Activated CD4-positive, CD25-positive, alpha-beta regulatory T cell treated with anti-CD3 and anti-CD28 coated beads, Interleukin-2, amount 50 U/mL, for 72 hours (primary cell): ENCODE measurements at places on chromosomes 2 and 18.

DNA sequence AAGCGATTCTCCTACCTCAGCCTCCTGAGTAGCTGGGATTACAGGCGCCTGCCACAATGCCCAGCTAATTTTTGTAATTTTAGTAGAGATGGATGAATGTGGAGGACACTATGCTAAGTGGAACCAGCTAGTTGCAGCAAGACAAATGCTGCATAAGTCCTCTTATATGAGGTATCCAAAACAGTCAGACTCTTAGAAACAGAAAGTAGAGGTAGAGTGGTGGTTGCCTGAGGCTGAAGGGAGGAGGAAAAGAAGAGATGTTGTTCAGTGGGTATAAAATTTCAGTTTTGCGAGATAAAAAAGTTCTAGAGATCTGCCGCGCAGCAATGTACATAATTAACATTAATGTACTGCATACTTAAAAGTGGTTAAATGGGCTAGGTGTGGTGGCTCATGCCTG, 145.3 kb upstream of the SPRED2 start:
- DNase-seq, result no peak

DNA sequence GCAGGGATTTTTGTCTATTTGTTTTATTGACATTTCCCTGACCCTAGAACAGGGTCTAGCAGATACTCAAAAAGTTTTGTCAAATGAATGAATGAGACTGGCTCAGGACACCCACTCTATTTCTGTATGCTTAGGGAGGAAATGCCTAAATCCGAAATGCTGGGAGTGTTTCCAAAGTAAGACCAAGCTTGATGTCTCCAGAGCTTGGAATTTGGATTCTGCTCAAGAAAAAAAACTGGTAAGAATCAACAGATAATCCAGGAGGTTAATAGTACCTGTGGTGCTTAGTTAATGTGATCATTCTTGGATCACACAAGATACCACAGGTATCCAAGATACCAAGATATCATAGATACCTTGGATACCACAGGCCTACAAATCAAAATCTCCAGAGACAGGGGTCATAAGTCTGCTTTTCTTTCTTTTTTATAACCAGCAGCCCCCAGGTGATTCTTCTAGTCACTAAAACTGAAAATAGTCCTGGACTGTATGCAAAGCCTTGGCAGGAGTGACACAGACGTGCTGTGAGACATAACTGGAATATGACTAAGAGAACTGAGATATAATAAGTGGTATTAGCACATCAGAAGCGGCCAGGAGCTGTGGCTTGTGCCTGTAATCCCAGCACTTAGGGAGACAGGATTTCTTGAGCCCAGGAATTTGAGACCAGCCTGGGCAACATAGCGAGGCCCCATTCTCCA, 39.9 kb upstream of the SP3 start:
- no peak for DNase-seq

GRCh38 chr2:44956843-44957242, 15.3 kb downstream of the SIX3 start:
- no peak for DNase-seq

DNA sequence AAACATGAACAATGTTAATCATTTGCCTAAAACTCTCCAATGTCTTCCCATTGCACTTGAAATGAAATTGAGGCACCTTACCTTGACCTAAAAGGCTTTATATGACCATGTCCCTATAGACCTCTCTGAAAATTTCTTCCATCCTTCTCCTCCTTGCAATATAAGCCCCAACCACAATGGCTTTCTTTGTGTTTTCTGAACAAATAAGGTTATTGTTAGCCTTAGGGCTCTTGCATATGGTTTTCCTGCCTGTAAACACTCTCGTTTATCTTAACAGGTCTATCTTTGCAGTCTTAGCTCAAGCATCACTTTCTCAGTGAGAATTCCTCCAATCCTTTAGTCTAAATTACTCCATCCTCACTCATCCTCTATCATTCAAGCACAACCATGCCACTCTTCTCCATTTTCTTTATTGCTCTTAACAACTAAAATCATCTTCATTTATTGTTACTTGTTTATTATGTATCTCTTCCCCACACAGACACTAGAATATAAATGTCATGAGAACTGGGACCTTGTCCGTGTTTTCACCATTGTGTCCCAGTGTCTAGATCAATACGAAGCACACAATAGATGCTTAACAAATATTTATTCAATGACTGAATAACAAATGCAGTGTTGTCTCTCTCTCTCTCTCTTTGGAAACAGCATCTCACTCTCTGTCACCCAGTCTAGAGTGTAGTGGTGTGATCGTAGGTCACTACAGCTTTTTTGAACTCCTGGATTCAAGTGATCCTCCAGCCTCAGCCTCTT, 129.3 kb downstream of the RDH14 start:
- no peak for DNase-seq

- DNase-seq, result no peak
Measured at GRCh38 chr18:76476665-76477561, 18.1 kb downstream of the ZNF516 start.

- no peak for DNase-seq
Measured at GRCh38 chr2:50449306-50449705, 582.6 kb downstream of the NRXN1 start.

GRCh38 chr2:9705196-9705595, 74.4 kb upstream of the YWHAQ start:
- DNase-seq, result no peak

- DNase-seq, result no peak
Measured at GRCh38 chr2:109521233-109522062, 92.3 kb downstream of the SEPTIN10 start.

- DNase-seq, result no peak
Measured at GRCh38 chr2:46874236-46874929, 41.2 kb downstream of the MCFD2 start.

DNA sequence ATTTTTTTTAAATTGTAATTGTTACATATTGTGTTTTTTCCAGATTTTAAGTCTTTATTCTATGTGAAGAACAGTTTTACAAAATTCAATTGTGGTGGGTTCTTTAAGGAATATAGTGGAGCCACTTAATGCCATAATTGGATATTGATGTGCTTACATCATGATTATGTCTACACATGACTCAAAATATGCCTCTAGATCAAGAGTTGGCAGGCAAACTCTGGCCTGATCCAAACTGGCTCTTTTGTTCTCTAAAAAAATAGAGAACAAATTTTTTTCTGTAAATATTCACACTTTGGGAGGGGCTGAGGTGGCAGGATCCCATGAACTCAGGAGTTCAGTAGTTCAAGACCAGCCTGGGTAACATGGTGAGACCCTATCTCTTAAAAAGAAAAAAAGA, 8.3 kb downstream of the EHBP1 start:
- no peak for DNase-seq

DNA sequence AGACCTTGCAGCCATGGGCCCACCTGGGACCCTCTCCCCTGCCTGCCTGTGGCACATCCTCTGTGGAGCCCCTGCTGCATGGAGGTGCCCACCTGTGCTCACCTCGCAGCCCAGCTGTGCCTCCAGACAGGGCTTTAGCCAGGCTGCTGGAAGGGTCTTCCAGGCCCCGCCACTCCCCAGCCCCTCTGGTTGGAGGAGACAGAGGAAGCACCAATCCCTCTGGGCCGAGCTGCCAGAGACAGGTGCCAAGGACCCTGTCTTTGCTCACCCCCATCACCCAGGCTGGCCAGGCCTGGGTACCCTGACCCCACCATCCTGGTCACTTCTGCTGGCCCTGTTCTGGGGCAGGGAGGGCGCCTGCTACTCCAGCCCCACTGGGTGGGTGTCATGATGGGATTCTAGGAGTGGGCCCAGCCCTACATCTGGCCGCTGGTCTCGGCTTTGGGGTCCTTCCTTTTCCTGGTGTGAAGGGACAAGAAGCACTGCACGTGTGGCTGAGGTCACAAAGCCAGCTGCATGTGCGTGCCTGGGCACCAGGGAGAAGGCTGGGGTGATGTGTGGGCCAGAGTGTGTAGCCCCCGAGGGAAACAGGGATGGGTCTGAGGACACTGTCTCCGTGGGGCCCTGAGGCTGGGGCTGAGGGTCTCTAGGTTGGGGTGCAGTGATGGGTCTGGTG, 9.3 kb upstream of the NEU4 start:
- DNase-seq, result no peak

- peak; percentile 78 for DNase-seq
Measured at GRCh38 chr2:231786177-231786916, at the start of gene COPS7B. TSS of gene COPS7B (plus strand) at chr2:231786445. CDS start at chr2:231788571, 2,126 bp downstream.

- no peak for DNase-seq
Measured at GRCh38 chr18:62634979-62635630, 80.2 kb upstream of the PHLPP1 start.

- no peak for DNase-seq
Measured at GRCh38 chr2:33134791-33135560, 188.2 kb downstream of the LTBP1 start.

DNA sequence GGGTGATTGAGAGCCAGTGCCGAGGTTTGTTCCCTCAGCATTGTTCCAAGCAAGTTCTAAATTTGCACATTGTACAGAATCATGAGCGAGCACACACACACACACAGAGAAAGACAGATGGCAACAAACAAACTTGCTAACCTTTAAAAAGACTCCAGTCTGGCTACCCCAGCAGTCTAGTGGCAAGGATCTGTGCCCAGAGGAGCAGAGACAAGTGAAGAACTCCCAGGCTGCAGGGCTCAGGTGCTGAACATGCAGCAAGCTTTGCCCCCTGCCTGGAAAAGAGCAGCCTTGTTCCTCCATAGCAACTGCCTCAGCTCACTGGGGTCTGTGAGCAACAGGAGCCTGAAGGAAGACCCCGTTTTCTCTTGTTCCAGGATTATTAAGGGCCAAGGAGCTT, 169.2 kb upstream of the CCDC68 start:
- DNase-seq, result no peak

GRCh38 chr2:30318987-30319782, 87.9 kb downstream of the LBH start:
- no peak for DNase-seq

- peak; percentile 44 for DNase-seq
Measured at GRCh38 chr2:151999053-151999452, 99.8 kb downstream of the CACNB4 start.

- DNase-seq, result no peak
Measured at GRCh38 chr2:127624320-127624755, 21.6 kb upstream of the GPR17 start.

GRCh38 chr2:99451280-99451679, 38.5 kb downstream of the REV1 start:
- DNase-seq, result no peak

DNA sequence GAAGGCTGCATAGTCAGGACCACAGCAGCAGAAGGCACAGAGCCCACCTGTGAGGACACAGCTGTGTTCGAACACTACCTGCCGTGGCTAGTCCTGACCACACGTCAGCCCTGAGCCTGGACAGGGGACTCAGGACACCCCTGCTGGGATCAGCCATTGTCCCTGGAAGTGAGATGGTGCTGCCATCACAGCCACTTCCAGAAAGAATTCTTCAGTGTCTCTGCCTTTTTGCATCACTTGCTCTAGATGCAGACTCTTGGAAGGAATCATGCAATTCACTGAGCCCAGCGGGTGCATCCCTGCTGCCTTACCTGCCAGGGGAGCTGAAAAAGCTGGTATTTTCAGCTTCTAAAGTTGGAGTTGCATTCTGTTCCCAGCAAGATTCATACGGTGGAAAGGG, 49.3 kb downstream of the LAMA3 start:
- no peak for DNase-seq
